ENCODE measurements at places on chromosomes 3 and 15. TPM values are rescaled to one million over a fixed set of nuclear protein-coding genes. Genes with fewer than 3 reads are reported as not detected.

BBX gene
- 65.0 TPM for total RNA-seq

RBM6 gene
- total RNA-seq: 70.4 TPM

SERPINI2 gene
- not detected for total RNA-seq

UBR1 gene
- total RNA-seq: 37.5 TPM

TTLL13 gene
- 1.9 TPM for total RNA-seq

TRPM7 gene
- total RNA-seq: 58.5 TPM

CLDN1 gene
- total RNA-seq: 1.6 TPM

CDAN1 gene
- total RNA-seq: 26.0 TPM

TRIM42 gene
- total RNA-seq: not detected

ENTPD3 gene
- total RNA-seq: not detected

UACA gene
- total RNA-seq: 1.9 TPM

Data from activated T-cell treated with anti-CD3 and anti-CD28 coated beads, Interleukin-2, amount 50 U/mL, for 72 hours (primary cell).